GM12864 (cell line): ENCODE measurements at places on chromosomes 5 and 9.

- DNase-seq, result no peak
These were observed 867 bp downstream of the SYK start for GRCh38 chr9:90802386-90802985.

DNA sequence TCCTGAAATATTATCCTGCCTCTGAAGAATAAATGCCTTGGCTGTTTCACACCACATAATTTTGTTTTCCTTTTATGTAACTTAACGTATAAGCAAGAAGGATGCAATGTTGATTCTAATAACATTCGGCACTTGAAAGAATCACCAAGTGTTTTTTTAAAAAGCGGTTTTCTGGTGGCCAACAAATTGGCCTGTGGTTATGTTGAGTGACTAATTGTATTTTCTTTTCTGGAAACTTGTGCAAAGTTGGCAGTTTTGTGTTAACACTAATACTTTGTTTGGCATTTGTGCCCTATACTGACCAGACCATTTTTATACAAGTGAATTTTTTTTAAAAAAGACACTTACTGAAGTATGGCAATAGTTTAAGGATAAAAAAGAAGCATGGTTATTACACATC, 452.7 kb downstream of the BNC2 start:
- DNase-seq, result no peak

DNA sequence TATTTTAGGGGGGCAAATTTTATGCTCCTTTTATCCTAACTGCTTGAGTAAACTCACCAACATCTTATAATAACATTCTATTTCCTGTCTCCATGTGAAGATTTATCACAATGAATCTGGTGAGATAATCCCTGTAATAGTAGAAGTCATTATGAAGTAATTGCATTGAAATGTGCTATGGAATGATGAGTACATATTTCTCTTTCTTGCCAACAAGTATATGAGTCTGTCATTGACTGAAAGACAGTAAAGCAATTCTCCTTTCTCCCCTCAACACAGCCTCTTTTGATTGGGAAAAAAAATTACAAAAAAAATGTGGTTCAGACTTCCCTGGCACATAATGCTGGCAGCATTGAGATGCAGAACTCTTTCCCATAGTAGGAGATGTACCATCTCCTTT, 459.2 kb upstream of the RGMB start:
- DNase-seq, result no peak

- no peak for DNase-seq
These were observed 38.9 kb downstream of the SLC9A3 start for GRCh38 chr5:485113-485945.

GRCh38 chr9:115910959-115911358, 242.6 kb upstream of the PAPPA start:
- no peak for DNase-seq

GRCh38 chr5:104635227-104635626, 1072.6 kb upstream of the NUDT12 start:
- no peak for DNase-seq

GRCh38 chr5:158699298-158699880, 400.3 kb downstream of the EBF1 start:
- DNase-seq, result no peak

DNA sequence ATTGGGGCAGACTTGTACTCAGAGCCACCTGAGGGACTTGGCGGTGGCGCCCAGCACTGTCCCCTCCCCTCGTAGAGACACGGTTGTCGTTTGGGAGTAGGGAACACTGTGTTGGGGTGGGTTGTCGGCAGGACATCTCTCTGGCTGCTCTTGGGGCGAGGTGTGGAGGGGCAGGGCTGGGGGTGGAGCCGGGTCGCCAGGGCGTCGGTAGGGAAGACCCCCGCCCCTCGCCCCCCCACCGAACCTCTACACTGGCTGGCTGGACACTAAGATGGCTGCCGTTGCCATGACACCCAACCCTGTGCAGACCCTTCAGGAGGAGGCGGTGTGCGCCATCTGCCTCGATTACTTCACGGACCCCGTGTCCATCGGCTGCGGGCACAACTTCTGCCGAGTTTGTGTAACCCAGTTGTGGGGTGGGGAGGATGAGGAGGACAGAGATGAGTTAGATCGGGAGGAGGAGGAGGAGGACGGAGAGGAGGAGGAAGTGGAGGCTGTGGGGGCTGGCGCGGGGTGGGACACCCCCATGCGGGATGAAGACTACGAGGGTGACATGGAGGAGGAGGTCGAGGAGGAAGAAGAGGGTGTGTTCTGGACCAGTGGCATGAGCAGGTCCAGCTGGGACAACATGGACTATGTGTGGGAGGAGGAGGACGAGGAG, 778 bp downstream of the TRIM41 start:
- DNase-seq, result no peak

DNA sequence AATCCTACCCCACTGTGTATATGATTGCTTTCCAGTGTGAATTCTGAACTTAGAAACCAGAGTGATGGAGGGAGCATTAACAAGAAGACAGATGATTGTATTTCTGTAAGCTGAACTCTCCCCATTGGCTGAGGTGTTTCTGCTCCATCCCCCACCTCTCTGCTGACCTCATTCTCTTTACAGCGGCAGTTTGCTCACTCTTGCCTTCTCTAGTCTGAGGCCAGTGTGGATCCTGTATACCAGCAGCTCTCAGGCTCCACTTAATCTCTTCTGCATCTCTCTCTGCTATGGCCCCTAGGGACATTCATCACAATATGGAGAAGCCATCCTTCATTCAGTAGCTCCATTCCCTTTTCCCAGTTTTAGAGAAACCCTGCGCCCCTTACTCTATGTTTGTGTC, 358.8 kb downstream of the MAN2A1 start:
- no peak for DNase-seq

DNA sequence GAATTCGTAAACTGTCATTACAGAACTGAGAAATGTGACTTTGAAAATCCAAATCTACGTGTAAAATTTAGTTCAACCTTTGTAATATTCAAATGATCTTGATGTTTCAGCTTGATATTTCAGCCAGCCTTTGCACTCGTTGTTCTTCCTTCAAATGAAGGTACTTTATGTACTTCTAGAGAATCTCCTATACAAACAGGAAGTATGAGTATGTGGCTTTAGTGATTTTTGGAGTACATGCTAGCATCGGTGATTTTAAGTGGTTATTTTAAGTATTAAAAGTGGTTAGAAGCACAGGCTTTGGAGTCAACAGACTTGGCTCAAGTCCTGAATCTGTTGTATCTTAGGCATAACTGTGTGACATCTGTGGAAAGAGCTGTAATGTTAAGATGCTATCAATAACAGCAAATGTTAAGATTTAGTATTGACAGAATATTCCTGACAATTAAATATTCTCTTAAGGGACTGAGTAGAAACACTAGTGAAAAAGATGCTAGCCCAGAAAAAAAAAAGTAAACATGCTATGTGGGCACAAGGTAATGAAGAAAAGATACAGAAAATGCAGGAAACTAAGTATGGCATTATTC, 398.0 kb downstream of the ADGRV1 start:
- no peak for DNase-seq

- no peak for DNase-seq
These were observed 220.3 kb upstream of the TAS2R1 start for GRCh38 chr5:9850456-9850855.

- no peak for DNase-seq
These were observed 34.1 kb upstream of the RAPGEF1 start for GRCh38 chr9:131773911-131774379.

DNA sequence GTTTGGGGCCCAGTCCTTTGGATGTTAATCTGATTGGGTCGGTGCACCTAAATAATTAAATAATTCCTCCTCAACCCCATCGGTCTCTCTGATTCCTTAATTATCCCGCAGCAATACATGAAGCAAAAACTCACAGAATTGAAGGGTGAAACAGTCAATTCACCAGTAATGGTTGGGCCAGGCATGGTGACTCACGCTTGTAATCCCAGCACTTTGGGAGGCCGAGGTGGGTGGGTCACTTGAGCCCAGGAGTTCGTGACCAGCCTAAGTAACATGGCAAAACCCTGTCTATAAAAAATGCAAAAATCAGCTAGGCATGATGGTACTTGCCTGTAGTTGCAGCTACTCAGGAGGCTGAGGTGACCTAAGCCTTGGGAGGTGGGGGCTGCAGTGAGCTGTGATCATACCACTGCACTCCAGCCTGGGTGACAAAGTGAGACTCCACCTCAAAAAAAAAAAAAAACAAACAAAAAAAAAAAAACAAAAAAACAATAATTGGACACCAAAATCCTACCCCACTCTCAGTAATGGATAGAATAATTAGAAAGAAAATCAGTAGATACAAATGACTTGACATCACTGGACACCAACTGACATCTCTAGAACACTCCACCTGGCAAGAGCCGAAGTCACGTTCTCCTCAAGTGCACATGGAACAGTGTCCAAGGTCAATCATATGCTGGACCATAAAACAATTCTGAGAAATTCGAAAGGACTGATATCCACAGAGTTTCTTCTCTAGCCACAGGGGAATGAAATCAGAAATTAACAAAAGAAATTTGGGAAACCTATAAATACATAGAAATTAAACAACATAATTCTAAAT, 5.3 kb downstream of the ABO start:
- no peak for DNase-seq

- no peak for DNase-seq
These were observed 106.0 kb downstream of the ADRB2 start for GRCh38 chr5:148932355-148932935.

DNA sequence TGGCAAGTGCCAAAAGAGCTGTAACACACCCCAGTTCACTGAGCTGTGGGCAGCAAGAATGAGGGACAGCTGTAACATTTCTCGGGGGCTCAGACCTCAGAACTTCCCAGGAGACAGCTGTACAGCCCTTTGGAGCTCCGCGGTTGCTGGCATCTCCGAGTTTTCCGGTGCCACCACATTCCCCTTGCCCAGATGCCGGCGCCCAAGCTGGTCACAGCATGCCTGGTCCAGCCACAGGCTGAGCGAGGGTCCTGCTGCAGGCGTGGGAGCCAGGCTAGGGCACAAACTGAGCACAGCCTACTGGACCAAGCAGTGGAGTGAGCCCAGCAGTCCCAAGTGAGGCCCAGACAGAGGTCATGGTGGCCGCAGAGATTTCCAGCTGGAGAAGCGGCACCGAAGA, 797.7 kb upstream of the EDIL3 start:
- DNase-seq, result no peak

- DNase-seq, result no peak
These were observed 4.3 kb downstream of the EEIG1 start for GRCh38 chr9:127976498-127976897.

- no peak for DNase-seq
These were observed 243.9 kb upstream of the KLF4 start for GRCh38 chr9:107733523-107733894.

GRCh38 chr5:37875051-37875787, 35.4 kb upstream of the GDNF start:
- no peak for DNase-seq

- DNase-seq, result no peak
These were observed 8.5 kb downstream of the LCN9 start for GRCh38 chr9:135671591-135672041.

DNA sequence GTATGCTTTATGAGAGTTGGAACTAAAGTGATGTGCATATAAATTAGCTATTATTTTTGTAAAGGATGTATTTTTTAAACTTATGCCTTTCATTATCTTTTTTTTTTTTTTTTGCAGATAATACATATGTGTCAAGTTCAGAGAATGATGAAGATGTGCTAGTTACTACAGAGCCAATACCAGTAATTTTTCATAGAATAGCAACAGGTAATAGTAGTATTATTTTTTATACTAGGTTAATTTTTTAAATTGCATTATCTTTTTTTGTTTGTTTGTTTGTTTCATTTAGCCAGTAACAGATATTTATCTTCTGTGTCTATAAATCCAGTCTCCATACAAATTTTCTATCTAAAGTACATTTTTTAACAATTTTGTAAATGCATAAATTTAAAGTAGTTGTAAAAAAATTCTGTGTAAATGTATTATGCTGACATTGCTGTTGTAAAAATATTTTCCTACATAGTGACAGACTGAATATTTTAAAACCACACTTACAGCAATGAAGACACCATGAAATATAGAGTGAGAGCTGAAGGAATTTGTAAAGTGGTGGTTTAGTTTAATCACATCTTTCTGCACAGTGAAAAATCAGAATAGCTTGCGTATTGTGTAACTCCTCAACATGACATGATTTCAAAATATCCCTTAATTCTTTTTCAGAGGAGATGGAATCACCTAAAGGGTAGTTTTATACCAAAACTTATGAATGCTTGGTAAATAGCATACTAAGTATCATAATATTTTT, 93.3 kb downstream of the PARP8 start:
- DNase-seq, result no peak

DNA sequence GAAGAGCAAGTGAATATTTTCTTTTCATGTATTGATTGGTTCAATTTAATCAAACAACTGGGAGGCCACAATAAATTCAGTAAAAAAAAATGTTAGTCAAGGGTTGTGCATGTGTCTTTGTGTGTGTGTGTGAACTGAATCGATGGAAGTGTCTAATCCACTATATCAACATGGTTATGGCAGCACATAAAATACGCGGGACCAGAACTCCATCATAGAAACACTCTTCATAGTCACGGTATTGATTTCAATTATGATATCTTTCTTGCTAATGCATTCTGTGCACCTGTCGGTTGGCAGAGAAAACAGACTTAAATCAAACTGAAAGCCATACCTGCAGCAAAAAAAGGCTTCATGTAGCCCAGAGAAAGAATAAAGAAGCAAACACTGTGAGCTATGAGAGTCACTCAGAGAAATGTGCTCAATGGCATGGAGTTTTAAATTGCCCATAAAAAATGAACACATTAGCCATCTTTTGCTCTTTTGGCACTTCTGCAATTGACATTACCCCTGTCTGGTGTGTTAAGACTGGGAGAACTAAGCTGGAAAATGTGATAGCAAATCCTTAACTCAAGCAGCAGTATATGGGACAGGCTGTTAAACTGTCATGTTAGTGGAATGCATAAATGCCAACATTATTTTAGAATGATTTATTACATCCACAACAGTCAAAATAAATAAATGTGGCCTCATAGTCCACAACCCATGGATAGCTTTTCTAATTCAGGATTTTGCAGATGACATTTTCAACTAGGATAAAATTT, 642.4 kb upstream of the C9orf72 start:
- no peak for DNase-seq

DNA sequence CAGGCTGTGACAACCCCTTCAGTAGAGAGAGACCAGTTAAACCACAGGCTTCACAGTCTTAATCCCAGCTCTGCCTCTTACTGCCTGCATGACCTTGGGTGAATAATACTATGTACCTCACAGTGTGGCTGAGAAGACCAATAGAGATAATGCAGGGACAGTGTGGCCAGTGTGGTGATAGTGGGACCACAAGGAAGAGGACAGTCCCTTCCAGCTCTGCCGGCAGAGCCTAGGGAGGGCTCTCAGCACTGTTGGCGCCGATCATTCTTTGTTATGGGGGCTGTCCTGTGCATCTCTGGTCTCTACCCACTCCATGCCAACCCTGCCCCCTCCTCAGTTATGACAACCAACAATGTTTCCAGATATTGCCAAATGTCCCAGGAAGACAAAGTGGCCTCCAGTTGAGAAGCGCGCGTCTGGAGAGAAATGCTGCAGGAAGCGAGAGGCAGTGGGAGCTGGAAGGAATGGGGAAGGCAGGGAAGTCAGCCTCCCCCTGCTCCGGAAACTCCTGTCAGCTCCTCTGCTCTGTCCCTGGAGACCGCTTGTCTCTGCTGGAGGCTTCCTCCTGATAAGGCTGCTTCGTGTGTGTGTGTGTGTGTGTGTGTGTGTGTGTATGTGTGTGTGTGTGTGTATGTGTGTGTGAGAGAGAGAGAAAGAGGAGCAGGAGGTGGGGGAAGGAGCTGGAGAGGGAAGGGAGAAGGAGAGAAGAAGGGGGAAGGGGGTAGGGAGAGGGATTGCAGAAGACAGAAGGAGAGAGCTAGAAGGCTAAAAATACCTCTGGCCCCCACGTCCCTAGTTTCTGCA, 31.8 kb upstream of the FABP6 start:
- DNase-seq, result no peak
